ENCODE measurements at places on chromosomes 11 and 22.

GRCh38 chr11:102712137-102712536 is 6.6 kb upstream of the MMP27 start:
- no peak for DNase-seq

DNA sequence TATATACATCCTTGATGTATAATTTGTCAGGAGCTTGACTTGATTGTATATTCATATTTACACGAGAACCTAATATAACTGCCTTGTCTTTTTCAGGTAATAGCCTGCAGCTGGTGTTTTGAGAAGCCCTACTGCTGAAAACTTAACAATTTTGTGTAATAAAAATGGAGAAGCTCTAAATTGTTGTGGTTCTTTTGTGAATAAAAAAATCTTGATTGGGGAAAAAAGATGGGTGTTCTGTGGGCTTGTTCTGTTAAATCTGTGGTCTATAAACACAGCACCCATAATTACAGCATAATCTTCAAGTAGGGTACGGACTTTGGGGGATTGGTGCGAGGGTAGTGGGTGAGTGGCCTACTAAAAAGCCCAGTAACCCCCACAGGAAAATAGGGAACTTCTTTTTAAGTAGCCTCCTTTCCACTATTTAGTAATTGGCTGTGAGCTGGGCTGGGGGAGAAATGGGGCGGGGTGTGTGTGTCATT is 7.5 kb downstream of the MALAT1 start:
- DNase-seq, result no peak

DNA sequence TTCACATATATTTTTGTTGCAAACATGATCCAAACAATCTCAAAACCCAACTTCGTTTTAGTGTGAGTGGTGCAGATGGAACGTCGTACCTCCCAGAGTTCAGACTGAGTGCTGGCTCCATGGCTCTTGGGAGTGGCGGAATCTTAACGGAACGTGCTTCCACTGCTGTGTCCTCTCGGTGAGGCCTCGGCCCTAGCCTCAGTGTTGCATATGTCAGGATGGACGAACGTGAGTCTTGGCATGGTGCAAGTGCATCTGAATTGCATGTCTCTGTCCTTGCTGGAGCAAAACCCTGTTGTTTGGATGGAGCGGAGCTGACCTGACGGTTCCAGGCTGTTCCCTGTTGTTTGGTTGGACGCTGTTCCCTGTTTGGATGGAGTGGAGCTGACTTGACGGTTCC is 306.8 kb downstream of the TBC1D22A start:
- DNase-seq, result no peak

DNA sequence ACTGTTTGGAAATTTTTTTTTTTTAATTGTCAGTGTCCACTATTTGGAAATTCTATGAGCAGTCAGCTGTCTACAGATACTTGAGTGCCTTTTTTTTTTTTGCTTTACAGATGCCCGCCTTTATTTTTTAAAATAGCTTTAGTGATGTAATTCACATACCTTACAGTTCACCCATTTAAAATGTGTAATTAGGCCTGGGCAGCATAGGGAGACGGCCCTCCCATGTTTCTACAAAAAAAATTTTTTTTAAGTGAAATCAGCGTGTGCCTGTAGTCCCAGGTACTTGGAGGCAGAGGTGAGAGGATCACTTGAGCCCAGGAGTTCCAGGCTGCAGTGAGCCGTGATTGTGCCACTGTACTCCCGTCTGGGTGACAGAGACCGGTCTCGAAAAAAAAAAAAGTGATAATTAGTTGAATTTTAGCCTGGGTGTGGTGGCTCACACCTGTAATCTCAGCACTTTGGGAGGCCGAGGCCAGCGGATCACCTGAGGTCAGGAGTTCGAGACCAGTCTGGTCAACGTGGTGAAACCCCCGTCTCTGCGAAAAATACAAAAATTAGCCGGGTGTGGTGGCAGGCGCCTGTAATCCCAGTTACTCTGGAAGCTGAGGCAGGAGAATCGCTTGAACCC is 1.5 kb downstream of the ZNF143 start:
- no peak for DNase-seq
